Chondrocyte (in vitro differentiated cells): ENCODE measurements at places on chromosomes 4 and X. TPM values are rescaled to one million over a fixed set of nuclear protein-coding genes. Genes with fewer than 3 reads are reported as not detected.

The UNC5C gene
- 4.7 to 15.5 TPM (median 15.4 TPM) in 3 replicates for total RNA-seq

- DNase-seq, result no peak
Measured at GRCh38 chrX:137171626-137172025, 137.8 kb upstream of the GPR101 start.

GRCh38 chr4:56908206-56909085, 746 bp downstream of the REST start:
- no peak for DNase-seq

- no peak for DNase-seq
Measured at GRCh38 chr4:182518421-182518820, 275.2 kb downstream of the TENM3 start.

- DNase-seq, result no peak
Measured at GRCh38 chrX:49809891-49810632, 19.0 kb upstream of the PAGE4 start.

- no peak for DNase-seq
Measured at GRCh38 chr4:5808081-5808741, 84.7 kb downstream of the CRMP1 start.

GRCh38 chr4:38482696-38483095, 181.3 kb upstream of the KLF3 start:
- no peak for DNase-seq

DNA sequence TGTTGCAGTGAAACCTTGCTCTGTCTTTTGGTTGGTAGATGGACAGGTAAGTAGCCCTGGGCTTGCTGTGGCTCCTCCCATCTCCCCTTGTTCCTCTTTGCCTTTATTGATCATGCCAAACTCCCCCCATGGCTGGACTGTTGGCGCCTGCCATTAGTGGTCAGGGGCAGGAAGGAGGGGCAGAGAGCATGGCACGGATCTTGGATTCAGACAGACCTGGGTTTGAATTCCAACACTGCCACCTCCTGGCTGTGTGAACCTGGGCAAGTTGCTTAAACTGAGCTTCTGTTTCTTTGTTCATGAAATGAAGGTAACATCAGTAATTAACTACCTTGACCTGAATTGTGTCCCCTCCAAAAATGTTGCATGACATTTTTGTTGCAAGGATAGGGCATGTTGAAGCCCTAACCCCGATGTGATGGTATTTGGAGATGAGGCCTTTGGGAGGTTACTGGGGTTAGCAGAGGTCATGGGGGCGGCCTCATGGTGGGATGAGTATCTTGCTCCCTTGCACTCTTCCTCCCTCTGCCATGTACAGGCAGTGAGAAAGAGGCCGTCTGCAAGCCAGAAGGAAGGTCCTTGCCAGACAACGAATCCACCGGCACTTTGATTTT, 6.0 kb downstream of the SLC2A9 start:
- DNase-seq, result no peak

The BEX5 gene
- 0.42 TPM in 1 of 3 replicates, not detected in the others for total RNA-seq

The HPGD gene
- total RNA-seq, result not detected in 3 replicates

DNA sequence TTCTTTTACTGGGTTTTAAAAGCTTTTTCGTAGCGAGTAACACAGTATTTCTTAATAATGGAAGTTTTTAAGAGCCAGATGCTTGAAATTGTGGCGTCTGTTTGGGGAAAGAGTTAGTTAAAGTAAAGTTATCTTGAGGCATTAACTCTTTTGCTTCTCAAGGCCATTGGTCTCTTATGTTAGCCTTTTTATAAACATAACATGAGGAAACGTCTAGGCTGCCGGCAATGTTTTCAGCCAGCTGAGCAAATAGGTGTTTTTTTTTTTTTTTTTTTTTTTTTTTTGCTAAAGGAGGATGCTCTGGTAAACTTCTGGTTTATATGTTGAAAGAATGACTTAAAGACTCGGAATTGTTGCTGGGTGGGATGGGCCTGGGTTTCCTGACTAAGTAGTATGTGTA, 51.1 kb upstream of the RBMX start:
- DNase-seq, result no peak

GRCh38 chr4:160251522-160252170, 1148.8 kb downstream of the RAPGEF2 start:
- DNase-seq, result no peak

DNA sequence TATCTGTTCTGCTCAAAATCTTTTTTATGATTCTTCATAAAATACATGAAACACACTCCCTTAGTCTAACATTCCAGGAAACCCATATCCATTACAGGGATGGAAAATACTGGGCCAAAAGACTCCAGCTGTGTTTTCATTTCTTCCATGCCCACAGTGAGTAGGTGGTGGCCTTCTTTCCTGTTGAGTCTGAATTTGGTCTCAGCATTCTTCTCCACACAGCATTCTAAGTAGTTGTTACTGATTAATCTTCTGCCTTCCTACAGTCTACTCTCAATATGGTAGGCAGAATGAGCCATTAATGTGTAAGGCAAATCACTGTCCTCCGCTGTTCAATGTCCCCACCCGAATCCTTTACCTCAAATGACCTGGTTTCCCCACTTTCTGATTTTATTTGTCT, 370.6 kb upstream of the RPS6KA3 start:
- no peak for DNase-seq

The TENM3 gene
- 87.0 to 135 TPM (median 87.6 TPM) in 3 replicates for total RNA-seq

DNA sequence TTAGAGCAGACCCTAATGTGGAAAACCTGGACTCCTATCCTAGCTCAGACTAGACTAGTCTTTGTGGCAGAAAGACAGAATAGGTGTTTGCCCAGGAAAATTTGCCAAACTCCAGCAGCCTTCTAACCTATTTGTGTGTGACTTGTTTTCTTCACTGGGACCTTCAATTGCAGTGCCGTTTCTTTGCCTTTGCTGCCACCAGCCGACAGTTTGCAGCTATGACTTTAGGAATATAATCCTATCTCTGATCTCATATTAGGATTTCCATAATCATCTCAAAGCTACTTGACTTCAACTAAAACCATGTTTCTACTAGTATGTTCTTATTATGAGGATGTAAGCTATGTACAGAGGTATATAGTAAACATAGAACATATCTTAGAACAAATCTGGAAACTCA, 60.2 kb upstream of the PGAM4 start:
- DNase-seq, result no peak

DNA sequence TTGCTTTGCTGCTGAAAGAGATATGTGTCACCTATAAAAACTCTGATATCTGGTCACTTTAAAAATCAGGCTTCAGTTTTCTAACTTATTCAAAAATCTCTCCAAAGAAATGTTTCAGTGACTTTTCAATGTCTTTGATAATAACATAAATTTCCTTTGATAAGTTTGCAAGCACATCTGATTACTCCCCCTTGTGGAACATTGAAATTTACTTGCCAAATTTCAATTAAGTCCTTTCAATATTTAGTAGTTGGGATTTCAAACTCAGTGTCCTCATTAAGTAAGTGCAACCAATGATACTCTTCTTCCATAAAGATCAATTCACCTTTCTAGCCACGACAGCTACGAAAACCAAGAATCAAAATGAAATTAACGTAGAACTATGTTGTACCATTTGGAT, 151.3 kb upstream of the FAM47C start:
- DNase-seq, result no peak

DNA sequence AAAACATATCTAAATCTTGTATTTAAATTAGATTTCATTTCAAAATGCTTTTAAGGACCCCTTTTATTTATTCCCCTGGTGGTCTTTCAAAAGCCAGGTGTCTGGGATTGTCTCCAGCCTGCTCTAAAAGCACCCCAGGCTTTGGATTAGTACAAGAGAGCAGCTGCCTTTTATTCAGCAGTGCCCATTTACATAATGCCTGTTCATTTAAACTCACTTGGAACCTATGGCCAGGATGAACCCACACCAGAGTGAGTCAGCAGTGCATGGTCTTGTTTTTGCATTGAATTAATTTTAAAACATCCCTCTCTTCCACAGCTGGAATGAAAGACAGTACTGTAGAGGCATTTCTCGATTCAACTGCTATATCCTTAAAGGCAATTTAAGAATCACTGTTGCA, 64.1 kb upstream of the TENM3 start:
- no peak for DNase-seq

- no peak for DNase-seq
Measured at GRCh38 chr4:5804656-5805055, 88.2 kb downstream of the CRMP1 start.

The VCX2 gene
- not detected in 3 replicates for total RNA-seq

DNA sequence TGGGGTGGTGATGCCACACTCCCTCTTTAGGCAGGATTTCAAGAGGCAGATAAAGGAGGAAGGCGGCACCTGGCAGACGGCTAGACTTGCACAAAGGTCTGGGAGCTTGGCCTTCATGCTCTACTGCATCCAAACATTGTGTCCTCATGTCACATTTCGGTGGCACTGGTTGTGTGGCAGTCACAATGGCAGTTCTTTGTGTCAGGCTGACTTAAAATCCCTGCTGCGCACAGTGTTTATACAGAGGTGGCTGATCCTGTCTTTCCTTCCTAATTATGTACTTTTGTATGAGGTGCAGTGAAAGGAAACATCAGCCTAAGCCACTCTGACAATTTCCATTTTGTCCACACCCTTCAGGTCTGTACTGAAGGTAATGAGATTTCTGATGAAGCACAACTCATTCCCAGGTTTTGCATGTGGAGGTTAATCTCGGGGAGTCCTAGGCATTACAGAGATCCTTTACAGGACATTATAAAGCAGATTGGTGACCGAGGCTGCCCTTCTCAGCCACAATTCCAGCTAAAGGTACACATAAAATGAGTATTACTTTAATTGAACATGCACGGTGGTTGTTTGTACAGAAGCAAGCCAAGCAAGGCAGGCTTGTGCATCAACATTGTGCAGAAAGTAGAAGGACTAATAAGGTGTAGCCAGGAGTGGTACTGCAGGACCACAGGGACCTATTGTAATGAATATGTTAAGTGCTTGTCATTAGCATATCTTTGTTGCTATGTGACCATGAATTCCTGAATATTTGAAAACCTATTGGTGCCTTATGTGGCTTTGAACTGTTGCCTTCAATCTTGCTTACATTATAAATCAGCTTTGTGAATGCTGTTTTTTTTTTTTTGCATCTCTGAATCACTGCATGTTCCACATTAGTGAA, 147.6 kb downstream of the STK32B start:
- DNase-seq, result no peak

- no peak for DNase-seq
Measured at GRCh38 chr4:146488495-146489174, 33.1 kb downstream of the SLC10A7 start.

GRCh38 chrX:1165535-1166196, 46.8 kb downstream of the CRLF2 start:
- DNase-seq, result no peak

The CT45A10 gene
- not detected in 3 replicates for total RNA-seq

The MMAA gene
- total RNA-seq, result 8.3 to 12.9 TPM (median 9.1 TPM) in 3 replicates

DNA sequence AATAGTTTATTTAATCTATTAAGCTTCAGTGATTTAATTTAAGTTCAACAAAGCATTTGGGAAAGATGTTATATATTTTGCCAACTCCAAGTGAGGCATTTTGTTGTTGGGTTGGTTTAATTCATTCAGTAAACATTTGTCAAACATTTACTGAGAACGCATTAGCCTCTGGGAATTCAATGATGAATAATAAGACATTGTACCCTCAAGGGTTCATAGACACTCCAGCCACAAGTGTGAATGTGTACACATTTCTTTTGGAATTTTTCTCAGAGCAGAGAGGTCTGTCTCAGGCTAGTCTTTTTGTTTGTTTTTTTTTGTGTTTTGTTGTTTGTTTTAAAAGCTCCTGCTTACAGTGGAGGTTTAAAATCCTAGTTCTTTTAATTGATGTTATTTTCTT, 203.9 kb downstream of the SOWAHB start:
- no peak for DNase-seq

DNA sequence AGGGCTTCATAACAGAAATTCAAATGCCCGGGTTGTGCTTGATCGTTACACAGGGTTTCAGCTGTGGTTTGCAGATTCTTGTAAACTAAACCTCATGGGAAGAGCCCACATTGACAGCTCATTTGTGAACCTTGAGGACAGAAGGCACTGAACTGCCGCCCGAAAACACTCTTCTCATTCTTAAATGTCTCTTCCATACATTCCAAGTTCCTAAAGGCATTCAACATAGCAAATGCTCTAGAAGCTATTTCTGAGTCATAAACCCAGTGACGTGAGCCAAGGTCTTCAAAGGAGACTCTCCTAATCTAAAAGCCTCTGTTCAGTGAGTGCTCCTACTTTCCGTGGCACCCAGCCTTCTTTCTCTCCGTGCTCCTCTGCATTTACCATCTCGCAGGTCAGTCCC, 737.8 kb upstream of the FRG1 start:
- no peak for DNase-seq

GRCh38 chr4:80188801-80189458, 8.4 kb upstream of the PRDM8 start:
- no peak for DNase-seq

DNA sequence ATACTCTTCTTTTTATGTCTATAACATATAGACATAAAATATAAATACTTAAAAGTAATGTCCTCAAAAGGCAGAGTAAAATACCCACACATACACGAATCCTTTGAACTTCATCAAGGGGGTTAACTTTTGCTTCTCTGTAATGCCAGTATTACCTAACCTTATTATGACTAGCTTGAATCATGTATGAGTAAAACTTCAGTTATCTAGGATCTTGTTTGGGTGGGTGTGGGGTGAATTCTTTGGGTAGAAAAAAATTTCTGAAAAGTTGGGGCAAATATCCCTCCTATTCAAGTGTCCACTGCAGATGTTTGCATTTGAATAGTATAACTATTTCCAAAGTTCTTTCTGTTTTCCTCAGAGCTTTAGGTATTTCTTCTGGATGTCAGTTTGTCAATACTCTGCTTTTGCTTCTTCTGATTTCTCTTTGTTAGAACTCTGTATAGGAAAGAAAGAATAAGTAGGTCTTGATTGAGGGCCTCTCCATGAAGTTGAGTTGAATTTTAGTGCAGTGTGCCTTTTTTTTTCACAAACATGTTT, 173.8 kb downstream of the ADGRL3 start:
- DNase-seq, result no peak

DNA sequence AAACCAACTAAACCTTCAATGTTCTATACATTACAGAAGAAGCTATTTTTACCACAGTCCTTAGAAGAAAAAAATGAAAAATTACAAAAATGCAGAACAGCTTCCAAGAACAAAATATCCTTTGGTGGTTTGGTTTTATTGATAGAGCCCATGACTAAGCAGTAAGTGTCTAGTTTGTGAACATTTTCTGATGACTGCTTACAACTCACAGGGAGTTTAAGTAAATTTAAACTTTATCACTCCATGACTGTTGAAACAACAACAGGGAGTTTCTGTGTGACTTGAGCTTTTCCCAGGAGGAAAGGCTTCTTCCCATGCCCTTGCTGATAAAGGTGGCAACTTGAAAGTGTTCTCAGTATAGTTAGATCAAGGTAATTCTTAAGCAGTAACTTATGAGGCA, 2.9 kb downstream of the PF4 start:
- no peak for DNase-seq

The CRLF2 gene
- not detected in 3 replicates for total RNA-seq

The RS1 gene
- not detected in 3 replicates for total RNA-seq
